Activated naive CD8-positive, alpha-beta T cell treated with anti-CD3 and anti-CD28 coated beads, Interleukin-2, amount 10 ng/mL, durations not matched to agents 7 days and 5 days (primary cell): ENCODE measurements at places on chromosomes 2 and 18.

- DNase-seq: no peak
These were observed 142.4 kb downstream of the NEDD4L start for GRCh38 chr18:58186258-58186948.

DNA sequence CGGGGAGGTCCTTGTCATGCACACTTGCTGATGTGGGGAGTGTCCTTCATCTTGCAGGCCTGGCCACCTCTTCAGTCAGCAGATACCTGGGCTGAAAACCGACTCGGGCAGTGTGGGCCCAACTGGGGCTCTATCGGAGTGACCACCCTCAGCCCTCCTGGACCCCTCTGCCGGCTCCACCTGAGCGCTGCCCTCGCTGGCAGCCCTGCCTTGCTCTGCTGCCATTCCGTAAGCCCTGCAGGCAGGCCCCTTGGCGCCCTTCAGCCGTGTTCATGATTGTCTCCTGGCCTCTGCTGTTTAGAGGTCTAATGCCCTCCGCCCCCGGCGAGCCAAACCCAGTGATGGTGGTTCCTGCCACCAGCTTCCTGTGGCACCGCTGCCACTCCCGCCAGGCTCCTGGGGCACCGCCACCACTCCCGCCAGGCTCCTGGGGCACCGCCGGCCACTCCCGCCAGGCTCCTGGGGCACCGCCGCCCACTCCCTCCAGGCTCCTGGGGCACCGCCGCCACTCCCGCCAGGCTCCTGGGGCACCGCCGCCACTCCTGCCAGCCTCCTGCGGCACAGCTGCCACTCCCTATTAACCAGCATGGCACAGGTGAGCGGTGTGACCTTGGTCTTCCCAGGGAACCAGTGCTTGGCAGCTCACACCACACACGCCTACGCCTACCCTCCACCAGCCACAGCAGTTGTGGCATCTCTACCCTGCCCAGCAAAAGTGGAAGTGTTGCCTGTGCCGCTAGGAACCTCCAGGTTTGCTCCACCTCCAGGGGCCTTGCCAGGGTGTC, 15.9 kb downstream of the CAPN10 start:
- DNase-seq: peak; percentile 23

DNA sequence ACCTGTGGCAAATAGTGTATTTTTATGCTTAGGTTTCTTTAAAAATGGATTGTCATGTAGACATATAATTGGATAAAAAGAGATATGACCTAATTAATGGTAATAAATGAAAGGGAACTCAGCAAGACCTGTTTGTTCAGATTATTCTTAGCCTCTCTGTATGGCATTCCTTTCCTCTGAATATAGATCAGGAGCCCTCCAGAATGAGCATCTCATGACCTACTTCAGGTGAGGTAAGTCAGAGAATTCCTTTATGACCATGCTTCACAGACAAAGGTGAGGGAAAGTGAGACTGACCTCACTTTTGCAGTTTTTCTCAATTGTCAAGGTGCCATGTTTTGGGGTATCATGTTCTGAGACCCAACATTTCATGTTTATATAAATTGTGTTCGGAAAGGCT, 1744.3 kb upstream of the PIK3C3 start:
- no peak for DNase-seq

GRCh38 chr18:78741381-78742217, 238.0 kb upstream of the SALL3 start:
- no peak for DNase-seq

DNA sequence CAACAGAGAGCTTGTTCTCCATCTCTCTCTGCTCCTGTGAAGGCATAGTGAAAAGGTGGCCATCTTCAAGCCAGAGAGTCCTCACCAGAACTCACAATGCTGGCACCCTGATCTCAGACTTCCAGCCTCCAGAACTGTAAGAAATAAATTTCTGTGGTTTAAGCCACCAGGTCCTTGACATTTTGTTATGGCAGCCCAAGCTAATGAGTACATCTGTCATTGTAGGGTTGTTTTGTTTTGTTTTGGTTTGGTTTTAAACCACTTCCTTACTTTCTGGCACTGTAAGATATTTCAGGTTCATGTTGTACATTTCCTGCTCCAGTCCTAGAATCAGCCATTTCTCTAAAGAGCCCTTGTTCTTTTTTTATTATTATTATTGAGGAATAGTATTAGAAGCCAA, 171.2 kb downstream of the CPS1 start:
- DNase-seq: no peak

GRCh38 chr2:23497063-23497462, 112.1 kb downstream of the KLHL29 start:
- DNase-seq: no peak

GRCh38 chr2:141714496-141714895, 416.3 kb downstream of the LRP1B start:
- no peak for DNase-seq
